Epithelial cell of esophagus (primary cell): ENCODE measurements at places on chromosomes 6 and 20.

GRCh38 chr6:15522427-15522826, 140.4 kb downstream of the DTNBP1 start:
- no peak for DNase-seq

- no peak for DNase-seq
Measured at GRCh38 chr20:62460678-62461077, 15.1 kb downstream of the GATA5 start.

DNA sequence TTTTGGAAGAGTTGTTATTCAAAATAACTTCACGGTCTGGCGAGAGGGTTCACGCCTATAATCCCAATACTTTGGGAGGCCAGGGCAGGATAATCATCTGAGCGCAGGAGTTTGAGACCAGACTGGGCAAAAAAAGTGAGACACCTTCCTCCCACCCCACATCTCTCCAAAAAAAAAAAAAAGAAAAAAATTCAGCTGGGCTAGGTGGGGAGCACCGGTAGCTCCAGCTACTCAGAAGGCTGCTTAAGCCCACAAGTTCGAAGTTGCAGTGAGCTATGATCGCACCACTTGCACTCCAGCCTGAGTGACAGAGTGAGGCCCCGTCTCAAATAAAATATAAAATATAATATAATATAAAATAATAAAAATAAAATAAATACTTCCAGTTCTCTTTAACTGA, 10.4 kb downstream of the OR2B2 start:
- no peak for DNase-seq

DNA sequence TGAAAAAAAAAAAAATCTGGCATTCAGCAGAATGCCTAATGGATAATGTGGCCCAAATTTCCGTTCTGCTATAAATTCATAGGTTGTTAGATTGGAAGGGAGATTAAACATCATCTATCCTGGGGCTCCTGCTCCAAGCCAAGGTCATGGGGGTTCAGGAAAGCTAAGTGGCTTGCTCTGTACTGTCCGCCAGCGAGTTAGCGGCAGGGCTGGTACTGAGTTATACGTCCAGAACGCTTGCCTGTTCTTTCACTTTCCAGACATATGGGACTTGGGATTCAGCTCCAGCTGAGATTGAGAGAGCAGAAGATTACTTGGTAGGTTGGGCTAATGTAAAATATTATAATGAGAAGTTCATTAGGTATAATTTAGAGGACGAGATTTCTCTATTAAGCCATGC, 858 bp downstream of the RWDD1 start:
- DNase-seq, result peak; percentile 42

DNA sequence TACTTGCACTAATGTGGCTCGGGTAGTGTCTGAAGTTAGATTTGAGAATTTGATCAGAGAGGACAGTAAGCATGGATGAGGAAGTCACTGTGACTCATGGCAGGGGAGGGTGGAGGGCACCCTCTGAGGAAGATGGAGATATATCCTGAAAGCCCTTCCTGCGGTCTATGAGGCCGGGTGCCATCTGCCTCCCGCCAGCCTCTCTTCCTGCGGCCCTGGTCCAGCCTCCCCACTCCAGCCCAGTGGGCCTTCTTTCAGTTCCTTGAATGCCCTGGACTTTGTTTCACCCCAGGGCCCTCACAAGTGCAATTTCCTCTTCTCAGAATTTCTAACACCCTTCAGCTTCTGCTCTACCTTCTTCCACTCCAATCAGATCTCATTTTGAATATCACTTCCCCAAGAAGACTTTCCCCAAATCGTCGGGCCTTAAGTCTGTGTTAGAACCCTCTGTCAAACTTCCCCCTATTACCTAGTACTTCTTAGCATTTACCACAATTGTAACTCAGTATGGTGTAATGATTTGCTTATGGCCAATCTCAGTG, 20.2 kb upstream of the TNFAIP3 start:
- DNase-seq, result no peak

DNA sequence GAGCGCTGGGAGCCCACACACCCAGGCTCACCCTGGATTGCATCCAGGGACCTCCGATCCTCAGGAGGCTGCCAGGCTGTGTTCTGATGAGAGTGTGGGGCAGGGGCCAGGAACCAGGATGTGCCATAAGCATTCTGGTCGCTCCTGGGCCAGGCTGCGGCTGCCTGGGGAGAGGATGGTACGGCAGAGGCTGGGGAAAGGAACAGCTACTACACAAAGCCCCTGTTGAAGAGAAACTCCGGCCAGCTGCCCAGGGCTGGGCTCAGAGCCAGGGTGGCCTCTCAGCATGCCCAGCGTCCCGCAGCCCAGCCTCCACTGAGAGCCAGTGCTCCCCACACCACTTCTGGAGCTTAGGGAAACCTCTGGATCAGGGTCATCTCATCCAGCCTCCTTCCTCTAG, 21.7 kb upstream of the OCSTAMP start:
- no peak for DNase-seq

GRCh38 chr6:68059261-68059660, 575.8 kb upstream of the ADGRB3 start:
- DNase-seq, result no peak

- peak; percentile 51 for DNase-seq
Measured at GRCh38 chr6:128725271-128726233, 157.4 kb upstream of the LAMA2 start.

- no peak for DNase-seq
Measured at GRCh38 chr6:169893624-169894023, 142.2 kb downstream of the ERMARD start.
